ENCODE measurements at places on chromosomes 1 and 21. TPM values are rescaled to one million over a fixed set of nuclear protein-coding genes. Genes with fewer than 3 reads are reported as not detected.

LIPI gene
- total RNA-seq: not detected

FAM163A gene
- total RNA-seq: not detected

LEMD1 gene
- total RNA-seq: 1.7 TPM

HSPA13 gene
- total RNA-seq: 39.9 TPM

FCGR3A gene
- total RNA-seq: not detected

HEYL gene
- total RNA-seq: not detected

CCDC27 gene
- not detected for total RNA-seq

TMEM240 gene
- total RNA-seq: 0.39 TPM

NTMT2 gene
- not detected for total RNA-seq

MAP1LC3C gene
- not detected for total RNA-seq

S100A14 gene
- total RNA-seq: not detected

OR6N1 gene
- total RNA-seq: not detected

ANGPTL1 gene
- total RNA-seq: not detected

INSRR gene
- 0.63 TPM for total RNA-seq

IVNS1ABP gene
- 268 TPM for total RNA-seq

C1QA gene
- not detected for total RNA-seq

LHX4 gene
- total RNA-seq: not detected

ACKR1 gene
- not detected for total RNA-seq

PADI3 gene
- not detected for total RNA-seq

Data from T-helper 1 cell treated with Interleukin-12 subunit alpha and Interleukin-12 subunit beta and Interleukin-4 antibody, amounts not matched to agents 30 ng/mL and 1 ng/mL, for 36 hours (primary cell).